ENCODE measurements at places on chromosomes 1 and 21.

GRCh38 chr1:179743679-179744400 is 749 bp downstream of the FAM163A start:
- DNase-seq, result peak; percentile 40

GRCh38 chr1:59409986-59410385 is 113.1 kb downstream of the FGGY start:
- no peak for DNase-seq

DNA sequence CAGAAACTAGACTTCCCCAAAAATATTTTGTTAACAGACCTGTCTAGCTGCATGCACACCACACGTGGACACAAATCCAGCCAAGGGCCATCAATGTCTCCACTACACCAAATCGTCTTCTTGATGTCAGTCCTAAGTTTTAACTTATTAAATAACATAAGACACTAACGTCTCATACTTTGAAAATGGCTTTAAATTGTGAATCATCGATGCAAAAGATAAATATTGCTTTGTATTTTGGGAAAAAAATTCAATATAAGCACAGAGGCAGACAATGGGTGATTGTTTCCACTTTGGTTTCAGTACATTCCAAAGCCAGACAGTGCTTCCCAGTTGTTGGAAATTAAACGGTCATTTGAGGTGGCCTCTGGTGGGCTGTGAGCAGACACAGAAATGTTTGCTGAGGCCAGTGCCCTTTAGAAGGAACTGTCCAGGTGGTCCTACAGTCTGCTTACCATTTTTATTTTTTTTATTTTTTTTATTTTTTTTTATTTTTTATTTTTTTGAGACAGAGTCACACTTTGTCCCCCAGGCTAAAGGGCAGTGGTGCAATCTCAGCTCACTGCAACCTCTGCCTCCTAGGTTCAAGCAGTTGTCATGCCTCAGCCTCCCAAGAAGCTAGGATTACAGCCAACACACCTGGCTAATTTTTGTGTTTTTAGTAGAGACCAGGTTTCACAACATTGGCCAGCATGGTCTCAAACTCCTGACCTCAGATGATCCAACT is 1.8 kb upstream of the KIAA2013 start:
- no peak for DNase-seq

- DNase-seq, result no peak
Measured at GRCh38 chr1:160156361-160156760, 5.0 kb downstream of the ATP1A4 start.

GRCh38 chr1:32115496-32115895 is 7.6 kb downstream of the KPNA6 start:
- no peak for DNase-seq

DNA sequence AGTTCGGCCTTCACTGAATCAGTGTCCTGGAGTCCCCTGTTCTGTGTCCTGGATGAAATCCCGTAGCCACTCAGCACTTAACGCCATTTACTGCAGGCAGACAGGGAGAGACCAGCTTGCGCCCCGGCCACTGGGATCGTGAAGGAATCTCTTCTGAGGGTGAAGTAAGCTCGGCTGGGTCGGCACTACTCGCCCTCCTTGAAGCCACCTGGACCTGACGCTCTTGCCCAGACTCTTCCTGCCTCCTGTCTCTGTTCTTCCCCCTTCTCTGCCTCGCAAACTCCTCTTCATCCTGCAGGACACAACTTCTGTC is 99.9 kb upstream of the ZBTB40 start:
- DNase-seq, result no peak

GRCh38 chr1:45304311-45305081 is 22.2 kb upstream of the HPDL start:
- DNase-seq, result no peak
